Motor neuron (in vitro differentiated cells): ENCODE measurements at places on chromosomes 2 and 18. TPM values are rescaled to one million over a fixed set of nuclear protein-coding genes. Genes with fewer than 3 reads are reported as not detected.

Gene FAHD2A
- 33.4 and 36.4 TPM in 2 replicates for total RNA-seq

Gene PLA2R1
- total RNA-seq, result 0.05 and 0.13 TPM in 2 replicates

Gene REG1B
- 0.38 and 0.83 TPM in 2 replicates for total RNA-seq

Gene LAMA3
- total RNA-seq, result 2.8 and 4.5 TPM in 2 replicates

Gene CPO
- total RNA-seq, result 0.36 TPM in 1 of 2 replicates, not detected in the other

Gene RBBP8
- 18.4 and 18.5 TPM in 2 replicates for total RNA-seq

Gene IGFBP5
- total RNA-seq, result 59.3 and 62.0 TPM in 2 replicates

Gene TEX44
- total RNA-seq, result 2.0 TPM in 1 of 2 replicates, not detected in the other

Gene SF3B6
- total RNA-seq, result 221 and 241 TPM in 2 replicates

Gene ALLC
- total RNA-seq, result 0.82 and 1.1 TPM in 2 replicates

Gene SPP2
- 0.41 TPM in 1 of 2 replicates, not detected in the other for total RNA-seq

Gene CFC1
- 0.58 TPM in 1 of 2 replicates, not detected in the other for total RNA-seq

GRCh38 chr18:35755369-35755768 lies 173.8 kb downstream of the GALNT1 start:
- no peak for ATAC-seq

GRCh38 chr2:150824118-150824517 lies 336.7 kb upstream of the RND3 start:
- ATAC-seq, result peak; percentile 73

- ATAC-seq, result no peak
Observed at GRCh38 chr2:149156971-149157740, 118.7 kb downstream of the LYPD6B start.

DNA sequence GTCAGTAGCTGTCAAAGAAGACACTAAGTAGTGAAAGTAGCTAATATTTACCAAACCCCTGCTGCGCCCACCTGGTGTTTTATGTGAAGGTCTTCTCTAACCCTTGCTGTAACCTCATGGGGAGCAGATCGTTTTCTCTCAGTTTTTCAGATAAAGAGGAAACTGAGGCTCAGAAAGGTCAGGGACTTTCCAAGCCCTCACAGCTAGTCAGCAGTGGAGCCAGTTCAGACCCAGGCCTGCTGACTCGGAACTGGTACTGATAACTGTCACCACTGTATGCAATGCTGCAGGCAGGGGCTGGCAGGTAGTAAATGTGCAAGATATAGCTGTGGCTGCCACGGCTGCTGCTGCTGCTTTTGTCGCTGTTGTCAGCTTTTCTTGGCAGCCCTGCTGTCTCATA lies 69.1 kb downstream of the LRRFIP1 start:
- ATAC-seq, result no peak

- peak; percentile 57 for ATAC-seq
Observed at GRCh38 chr2:67721516-67721915, 324.4 kb downstream of the ETAA1 start.

DNA sequence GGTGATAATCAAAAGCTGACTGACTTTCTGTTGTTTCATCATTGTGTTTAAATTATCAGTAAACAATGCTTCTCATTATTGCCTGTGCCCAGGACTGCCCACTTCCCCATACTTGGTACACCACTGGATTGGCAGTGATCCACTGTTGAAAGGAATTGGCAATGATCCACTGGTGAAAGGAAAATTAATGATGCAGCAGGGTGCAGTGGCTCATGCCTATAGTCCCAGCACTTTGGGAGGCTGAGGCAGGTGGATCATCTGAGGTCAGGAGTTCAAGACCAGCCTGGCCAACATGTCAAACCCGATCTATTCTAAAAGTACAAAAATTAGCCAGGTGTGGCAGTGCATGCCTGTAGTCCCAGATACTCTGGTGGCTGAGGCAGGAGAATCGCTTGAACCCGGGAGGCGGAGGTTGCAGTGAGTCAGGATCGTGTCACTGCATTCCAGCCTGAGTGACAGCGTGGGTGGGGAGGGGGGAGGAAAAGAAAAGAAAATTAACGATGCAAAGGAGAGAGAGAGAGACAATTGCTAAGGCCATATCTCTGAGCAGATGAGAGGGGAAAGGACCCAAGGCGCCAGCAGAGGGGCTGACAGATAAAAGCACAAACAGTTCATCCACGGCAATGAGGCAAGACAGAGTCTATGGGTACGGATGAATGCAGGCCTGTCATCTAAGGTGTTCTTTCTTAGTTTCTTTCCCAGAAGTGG lies 10.2 kb upstream of the GTF2A1L start:
- no peak for ATAC-seq

- no peak for ATAC-seq
Observed at GRCh38 chr2:43524177-43524965, 71.5 kb downstream of the THADA start.

DNA sequence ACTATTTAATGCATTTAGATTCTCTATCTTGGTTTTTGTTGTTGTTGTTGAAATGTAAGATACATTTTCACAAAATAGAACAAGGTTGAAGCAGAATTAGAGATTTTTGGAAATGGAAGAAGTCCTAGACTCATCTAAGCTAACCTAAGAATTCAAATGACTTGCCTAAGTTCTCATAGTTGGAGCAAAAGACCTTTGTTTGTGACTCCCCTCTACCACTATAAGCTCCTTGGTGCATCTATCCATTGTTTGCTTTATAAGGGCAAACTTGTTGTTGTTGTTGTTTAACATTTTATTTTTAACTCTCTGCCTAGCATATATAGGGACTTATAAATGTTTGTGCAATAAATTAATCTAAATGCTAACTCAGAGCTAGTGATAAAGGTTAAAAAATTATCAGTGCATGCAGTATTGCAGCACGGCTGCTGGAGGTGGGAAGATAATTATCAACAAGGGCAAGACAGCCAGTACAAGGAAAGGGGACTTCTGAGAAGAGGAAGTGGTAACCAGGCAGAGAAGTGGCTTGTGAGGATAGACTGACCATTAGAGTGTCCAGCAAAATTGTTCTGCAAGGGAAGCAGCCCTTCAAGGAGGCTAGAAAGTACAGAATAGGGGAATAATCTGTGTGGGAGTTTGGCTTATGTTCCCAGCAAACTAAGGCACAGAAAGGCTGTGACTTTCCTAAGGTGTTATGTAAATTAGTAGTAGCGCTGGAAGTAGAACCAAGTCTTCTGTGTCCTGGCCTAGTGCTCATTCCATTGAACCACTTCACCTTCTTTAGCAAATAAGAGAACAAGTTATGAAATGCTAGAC lies 38.1 kb upstream of the ACYP2 start:
- no peak for ATAC-seq

- no peak for ATAC-seq
Observed at GRCh38 chr2:1972011-1972410, 227.7 kb upstream of the PXDN start.

GRCh38 chr2:228840743-228841114 lies 430.4 kb downstream of the PID1 start:
- no peak for ATAC-seq

DNA sequence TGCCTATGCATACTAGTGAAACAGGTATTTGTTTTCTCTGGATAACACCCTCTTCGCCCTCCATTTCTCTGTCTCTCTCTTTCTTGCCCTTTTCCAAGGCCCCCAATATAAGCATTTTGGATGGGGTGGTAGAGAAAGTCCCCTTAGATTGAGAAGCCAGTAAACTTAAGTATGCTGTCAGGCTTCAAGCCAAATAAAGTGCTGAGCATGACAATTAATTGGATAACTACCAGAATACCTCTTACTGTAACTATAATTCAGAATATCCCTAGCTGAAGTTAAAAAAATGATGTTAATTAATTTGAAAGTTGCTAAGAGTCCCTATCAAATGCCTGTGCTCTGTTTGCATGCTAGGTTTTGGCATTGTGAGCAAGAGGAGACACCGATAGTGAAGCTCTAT lies 324.8 kb downstream of the PARD3B start:
- ATAC-seq, result no peak

DNA sequence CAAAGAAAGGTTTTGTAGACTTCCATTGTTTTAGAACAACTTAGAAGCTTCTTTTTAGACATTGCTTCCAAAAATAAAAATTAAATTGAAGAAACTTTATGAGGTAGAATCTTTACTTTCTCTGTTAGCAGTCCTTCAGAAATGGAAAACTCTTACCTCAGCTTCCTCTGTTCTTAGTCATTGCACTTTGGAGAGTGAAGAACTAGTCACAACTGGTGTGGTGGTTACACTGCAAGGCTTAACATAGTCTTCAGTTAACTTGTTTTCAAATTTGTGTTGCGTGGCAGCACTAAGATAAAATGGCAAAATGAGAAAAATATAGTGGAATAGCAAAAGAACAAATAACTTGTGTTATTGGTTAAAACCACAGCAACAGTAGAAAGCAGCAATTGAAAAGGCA lies 332.6 kb downstream of the KIAA1328 start:
- no peak for ATAC-seq

GRCh38 chr2:158207354-158207753 lies 105.7 kb downstream of the UPP2 start:
- ATAC-seq, result no peak

GRCh38 chr2:68931799-68932198 lies 20.9 kb downstream of the GKN2 start:
- ATAC-seq, result no peak

GRCh38 chr2:138275881-138276280 lies 225.7 kb upstream of the SPOPL start:
- no peak for ATAC-seq

- no peak for ATAC-seq
Observed at GRCh38 chr2:238690511-238690910, 157.4 kb upstream of the TWIST2 start.

DNA sequence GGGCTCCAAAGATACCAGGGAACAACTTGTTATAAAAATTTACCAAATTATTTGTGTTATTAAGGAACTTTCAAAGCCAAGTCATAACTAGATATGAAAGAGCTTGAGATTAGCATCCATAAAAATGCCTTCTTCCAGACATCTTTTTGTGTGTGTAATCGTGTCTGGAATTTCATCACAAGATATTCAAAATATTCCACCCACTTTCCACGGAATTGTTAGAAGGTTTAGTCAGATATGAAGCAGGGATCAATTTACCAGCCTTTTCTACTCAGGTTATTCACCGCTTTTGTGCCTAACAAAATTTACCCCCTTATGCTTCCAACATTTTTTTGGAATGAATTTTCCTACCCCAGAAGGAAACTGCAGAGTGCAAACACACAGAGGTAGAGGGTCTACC lies 130.2 kb upstream of the ACVR2A start:
- no peak for ATAC-seq

DNA sequence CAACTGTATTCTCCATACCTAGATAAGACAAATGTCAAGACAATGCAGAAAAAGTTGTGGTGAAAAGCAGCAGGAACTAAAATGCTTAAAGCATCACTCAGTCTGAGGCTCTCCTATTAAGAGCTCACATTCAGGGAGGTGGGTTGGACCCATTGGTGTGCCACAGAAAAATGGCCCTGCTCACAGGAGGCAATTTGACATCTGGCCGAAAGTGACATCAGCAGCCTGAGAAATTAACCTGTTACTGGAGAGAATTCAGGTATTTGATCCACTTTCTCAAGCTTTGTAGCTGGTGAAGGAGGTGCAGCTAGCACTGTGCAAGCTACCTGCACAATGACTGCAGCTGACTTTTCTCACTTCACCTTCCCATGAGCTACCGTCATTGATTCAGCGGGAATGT lies 86.0 kb downstream of the TMEM247 start:
- no peak for ATAC-seq

- no peak for ATAC-seq
Observed at GRCh38 chr2:130372833-130373807, 17.3 kb downstream of the PTPN18 start.

DNA sequence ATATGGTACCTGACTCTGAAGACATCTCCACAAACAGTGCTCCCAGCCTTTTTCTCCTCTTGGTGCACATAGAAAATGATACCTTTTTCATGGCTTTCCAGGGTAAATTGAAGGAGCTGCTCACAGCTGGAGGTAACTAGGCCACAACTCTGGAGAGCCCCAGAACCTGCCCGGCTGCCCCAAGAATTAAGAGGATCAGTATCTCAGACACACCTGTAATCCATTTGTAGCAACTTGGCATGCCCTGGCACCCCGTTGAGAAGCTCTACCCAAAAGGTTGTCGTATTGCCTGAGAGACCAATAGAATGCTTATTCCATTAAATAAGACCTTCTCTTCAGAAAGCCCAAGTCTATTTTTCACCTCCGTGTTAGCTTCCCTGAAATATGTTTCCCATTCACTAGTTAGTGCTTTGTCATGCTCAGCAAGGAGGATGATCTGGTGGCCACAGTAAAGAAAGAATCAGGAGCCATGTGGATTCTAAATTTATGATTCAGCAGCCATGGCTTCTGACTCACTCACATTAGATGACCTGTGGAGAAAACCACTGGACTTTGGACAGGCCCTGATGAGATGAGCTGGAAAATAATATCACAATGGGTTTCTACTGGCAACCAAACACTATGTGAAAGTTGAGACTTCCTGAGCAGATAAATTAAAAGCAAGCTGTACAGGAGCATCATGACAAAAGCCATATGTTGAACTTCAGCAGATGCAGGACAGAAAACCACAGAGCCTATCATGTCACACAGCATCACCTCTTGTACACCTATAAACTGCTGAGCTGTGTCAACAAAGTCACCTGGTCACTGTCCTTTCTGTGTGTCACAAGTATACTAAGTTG lies 253.3 kb upstream of the OSR1 start:
- no peak for ATAC-seq

- ATAC-seq, result no peak
Observed at GRCh38 chr2:25688236-25688635, 14.9 kb upstream of the DTNB start.

DNA sequence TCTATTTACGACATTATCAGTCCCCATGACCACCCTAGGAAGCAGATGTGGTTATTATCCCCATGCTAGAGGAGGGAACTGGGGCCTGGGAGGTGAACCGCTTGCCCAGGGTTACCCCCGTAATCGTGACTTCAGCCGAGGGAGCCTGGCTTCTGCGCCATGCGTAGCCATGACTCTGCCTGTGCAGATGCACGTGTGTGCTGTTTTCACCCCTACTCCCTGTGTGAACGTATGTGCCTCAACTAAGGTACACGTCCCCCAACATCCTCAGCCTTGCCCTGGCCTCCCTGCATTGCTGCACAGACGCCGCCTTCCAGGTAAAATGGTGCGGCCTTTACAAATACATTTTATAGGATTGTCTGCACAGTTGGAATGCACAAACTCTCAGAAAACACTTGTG lies 40.2 kb downstream of the LPIN1 start:
- ATAC-seq, result no peak

- ATAC-seq, result no peak
Observed at GRCh38 chr2:206481056-206481455, 37.7 kb downstream of the ADAM23 start.

DNA sequence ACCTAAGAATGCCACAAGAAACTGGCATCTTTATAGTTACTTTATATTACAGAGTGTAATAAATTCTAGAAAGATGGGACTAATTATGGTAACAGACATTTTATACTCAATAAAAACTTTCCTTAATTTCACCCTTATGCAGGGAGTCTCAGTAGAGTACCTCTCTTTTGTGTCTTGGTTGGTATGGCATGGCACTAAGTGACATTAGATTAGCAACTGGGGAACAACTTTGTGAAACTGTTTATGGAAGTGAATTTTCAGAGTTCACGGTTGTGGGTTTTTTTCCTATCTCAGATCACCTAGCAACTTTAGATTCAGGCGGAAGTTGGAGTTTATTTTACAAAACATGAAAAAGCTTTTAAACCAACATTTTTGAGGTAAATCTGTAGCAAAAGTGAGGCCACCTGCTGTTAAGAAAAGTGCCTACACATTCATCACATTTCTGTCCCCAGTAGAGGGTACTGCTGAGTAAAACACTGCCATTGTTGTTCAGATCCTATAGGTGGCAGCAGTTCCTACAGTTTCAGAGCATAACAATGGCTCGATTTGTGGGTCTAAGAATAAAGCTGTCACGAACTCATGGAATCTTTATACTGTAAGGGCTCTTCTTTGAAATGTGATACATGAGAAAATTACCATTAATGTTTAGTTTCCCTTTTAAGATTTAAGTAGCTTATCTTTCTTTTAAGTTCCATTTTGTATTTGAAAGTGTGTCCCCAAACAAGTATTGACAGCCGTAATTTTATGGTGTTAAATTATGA lies 117.6 kb downstream of the CAMKMT start:
- peak; percentile 96 for ATAC-seq
